Sciatic nerve (tissue), 2 donors: ENCODE measurements at places on chromosomes 2 and 18. TPM values are rescaled to one million over a fixed set of nuclear protein-coding genes. Genes with fewer than 3 reads are reported as not detected.

- DNase-seq: no peak
These were observed 137.0 kb downstream of the AGAP1 start for GRCh38 chr2:235630718-235631296.

Gene PDE1A
- total RNA-seq: 45.7 TPM

DNA sequence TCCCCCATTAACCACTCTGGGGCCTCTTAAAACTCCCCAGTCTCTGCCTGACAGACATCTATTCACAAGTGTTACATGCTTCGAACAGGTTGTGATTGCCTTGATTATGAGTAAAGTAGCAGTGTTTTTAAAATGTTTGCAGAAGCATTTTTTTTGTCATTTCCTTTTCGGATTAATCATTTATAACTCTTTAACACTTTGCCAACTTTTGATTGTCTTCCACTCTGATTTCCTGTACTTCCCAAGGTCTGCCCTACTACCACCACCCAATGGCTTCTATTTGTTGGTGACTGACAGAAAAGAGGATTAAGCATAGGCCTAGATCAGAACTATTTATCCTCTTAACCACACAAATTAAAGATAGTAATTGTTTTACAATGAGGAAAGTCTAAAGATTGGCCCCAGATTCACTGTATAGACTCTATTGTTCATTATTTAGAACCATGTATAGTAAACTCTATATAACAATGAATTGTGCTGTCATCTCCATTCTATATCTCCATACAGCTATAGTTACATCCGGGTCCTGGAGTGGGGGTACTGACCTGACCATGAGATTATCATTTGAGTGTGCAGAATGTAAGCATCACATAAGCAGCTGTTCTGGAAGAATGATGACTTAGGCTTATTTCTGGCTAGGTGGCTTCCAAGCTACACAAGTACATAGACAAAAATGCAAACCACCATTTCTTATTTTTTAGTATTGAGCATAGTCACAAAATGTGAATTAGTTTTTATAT, 110.3 kb upstream of the RBMS1 start:
- DNase-seq: no peak

GRCh38 chr2:150474326-150475074, 13.0 kb downstream of the RND3 start:
- no peak for DNase-seq

GRCh38 chr18:8745355-8746014, 40.1 kb downstream of the MTCL1 start:
- DNase-seq: no peak

Gene TP53I3
- 25.3 TPM for total RNA-seq

- no peak for DNase-seq
These were observed 248.8 kb downstream of the AGPS start for GRCh38 chr2:177641331-177641730.

Gene TTC21B
- 36.8 TPM for total RNA-seq

DNA sequence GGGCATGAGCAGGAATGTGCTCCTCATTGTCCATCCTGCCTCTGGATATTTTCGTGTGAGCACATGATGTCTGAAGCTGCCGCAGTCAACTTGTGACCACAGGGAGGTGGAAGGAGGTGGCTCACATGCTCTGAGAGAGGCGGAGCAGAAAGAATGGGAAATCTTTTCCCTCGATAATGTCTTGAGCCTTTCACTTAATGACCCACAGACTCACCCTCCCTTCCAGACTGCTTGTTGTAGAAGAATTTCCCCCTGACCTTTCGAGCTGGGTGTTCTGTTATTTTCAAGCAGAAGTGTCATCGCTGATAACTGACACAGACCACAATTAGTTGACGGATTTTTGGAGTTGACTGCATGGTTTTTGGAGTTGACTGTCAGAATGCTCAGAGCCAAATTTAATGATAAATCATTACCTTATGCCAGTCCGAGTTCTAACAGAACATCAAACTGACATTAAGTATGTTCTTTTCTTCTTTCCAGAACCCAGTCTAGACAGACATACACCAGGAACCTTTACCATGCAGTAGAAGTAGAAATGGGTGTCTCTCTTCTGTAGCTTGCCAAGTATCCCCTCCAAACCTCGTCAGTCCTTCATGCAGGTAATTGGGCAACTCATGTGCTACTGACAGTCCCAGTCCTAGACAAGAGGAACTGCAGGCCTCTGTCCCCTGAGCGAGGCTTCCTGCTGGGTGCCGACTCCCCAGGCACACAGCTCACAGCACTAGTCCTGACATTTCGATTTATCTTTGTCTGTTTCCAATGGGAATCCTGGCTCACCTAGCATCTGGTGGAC, 29.4 kb upstream of the RTTN start:
- DNase-seq: no peak

DNA sequence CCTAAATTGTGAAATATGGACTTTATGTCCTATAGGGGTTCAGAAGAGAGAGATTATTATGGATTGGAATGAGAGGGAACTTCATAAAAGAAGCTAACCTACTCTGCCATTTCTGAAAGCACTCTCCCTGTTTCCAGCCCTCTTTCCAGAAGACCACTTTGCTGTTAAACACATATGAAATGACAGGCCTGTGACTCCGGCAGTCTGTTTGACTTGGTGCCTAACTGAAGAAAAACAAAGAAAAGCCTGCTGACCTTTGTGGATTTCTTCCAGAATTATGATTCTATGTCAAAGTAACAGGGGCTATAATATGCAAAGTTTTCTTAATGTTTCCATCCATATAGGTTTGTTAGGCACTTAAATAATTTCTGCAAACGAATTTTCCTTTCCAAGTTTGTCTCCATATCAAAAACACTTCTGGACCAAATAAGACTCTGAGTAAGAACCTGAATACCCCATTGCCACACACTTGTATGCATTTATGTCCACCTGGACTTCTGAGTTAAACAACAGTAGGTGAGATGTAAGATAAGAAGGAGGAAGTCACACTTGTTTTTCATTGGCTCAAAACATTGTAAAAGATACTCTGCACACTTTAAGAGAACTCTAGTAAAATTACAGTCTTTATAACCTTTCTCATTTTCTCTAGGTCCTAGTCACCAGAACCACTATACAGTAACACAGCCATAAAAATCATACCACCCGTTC, 111.7 kb downstream of the PIEZO2 start:
- no peak for DNase-seq
